Pancreas (tissue), 10 donors: ENCODE measurements at places on chromosomes 6 and 20. TPM values are rescaled to one million over a fixed set of nuclear protein-coding genes. Genes with fewer than 3 reads are reported as not detected.
A peak's percentile ranks its signal among the peaks of the same experiment; 100 is the strongest.

DNA sequence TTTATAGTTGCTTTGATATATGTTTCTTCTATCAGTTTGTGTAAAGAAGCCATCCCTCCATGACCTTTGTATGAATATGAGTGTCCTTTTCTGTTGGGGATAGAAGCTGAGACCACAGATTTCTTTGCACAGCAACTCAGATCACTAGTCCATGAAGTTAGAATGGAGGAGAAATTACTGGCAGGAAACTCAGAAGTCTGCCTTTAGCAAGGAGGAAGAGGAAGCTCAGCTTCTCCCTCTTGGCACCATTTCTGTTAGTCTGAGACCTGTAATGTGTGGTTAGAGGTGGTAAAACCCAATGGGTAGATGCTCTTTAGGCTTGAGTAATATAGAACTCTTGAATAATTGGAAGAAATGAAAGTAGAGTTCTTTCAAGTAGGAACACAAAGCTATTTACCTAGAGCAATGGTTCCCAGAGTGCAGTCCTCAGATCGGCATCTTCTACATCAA lies 995.3 kb upstream of the FLRT3 start:
- no peaks in the 10 kb centered on the region for H3K27me3 ChIP-seq
- H3K4me3 ChIP-seq = no peak overlapping the region
- no peak overlapping the region for H3K27ac ChIP-seq
- H3K4me1 ChIP-seq = no peaks in the 10 kb centered on the region
- no peaks in the 10 kb centered on the region for H3K36me3 ChIP-seq

Gene ECI2
- 68.5 TPM for total RNA-seq

DNA sequence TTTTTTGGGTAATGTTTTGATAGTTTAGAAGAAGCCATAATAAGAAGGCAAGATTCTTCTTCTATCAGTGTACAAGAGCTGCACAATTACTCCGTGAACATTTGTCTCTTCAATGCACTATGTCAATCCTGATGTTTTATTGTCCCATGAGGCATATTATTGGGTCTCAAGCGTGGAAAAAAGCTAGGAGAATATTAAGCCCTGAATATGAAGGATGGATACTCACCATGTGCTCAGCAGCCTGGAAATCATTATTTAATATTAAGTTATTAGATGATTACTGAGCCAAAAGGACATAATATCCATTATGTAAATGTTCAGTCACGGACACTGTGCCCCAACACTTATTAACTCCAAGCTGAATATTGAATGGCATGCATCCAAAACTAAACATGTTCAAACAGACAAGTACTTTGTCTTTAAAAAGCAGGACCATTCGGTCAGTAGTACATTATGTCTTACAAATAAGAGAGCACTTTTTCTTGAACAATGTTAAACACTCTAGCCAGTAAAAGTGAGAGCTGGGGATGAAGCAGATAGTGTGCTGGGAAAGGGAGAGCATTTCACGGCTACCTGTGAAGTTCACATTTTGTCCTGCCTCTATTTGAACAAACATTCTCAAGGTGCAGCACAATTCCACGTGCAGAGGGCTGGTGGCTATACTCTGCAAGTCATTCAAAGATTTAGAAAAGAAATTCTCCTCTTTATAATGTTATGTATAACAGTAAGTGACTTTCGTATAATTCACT lies 70.6 kb upstream of the CNR1 start:
- DNase-seq = no peak
- no peaks in the 10 kb centered on the region for H3K36me3 ChIP-seq
- H3K4me3 ChIP-seq = no peak overlapping the region
- H3K4me1 ChIP-seq = no peaks in the 10 kb centered on the region

GRCh38 chr6:110547266-110547964 lies 71.0 kb upstream of the SLC22A16 start:
- no peak for DNase-seq
- H3K4me3 ChIP-seq = no peak overlapping the region
- H3K36me3 ChIP-seq = no peaks in the 10 kb centered on the region
- no peaks in the 10 kb centered on the region for H3K27me3 ChIP-seq

Gene HSPA1L
- 0.64 TPM for total RNA-seq

DNA sequence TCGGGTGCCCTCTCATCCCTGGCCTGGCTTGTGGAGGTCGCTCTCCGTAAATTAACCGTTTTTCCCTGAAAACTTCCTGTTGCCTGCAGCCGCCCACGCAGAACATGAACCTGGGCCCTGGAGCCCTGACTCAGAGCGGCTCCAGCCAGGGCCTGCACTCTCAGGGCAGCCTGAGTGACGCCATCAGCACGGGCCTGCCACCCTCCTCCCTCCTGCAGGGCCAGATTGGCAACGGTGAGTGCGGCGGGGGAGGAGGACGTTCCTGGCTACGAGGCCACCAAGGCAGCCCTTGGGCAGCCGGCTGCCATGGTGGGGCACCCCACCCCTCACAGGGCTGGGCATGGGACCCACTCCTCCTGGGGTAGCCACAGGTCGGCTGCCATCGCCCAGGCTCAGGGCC lies 17.8 kb downstream of the SS18L1 start:
- H3K4me3 ChIP-seq = no peak overlapping the region
- no peaks in the 10 kb centered on the region for H3K36me3 ChIP-seq
- DNase-seq = no peak
- H3K4me1 ChIP-seq = no peaks in the 10 kb centered on the region
- H3K27ac ChIP-seq = no peak overlapping the region
- no peaks in the 10 kb centered on the region for H3K27me3 ChIP-seq

- H3K4me1 ChIP-seq = no peaks in the 10 kb centered on the region
- H3K36me3 ChIP-seq = no peaks in the 10 kb centered on the region
- no peak for DNase-seq
- H3K4me3 ChIP-seq = no peak overlapping the region
- H3K27me3 ChIP-seq = no peaks in the 10 kb centered on the region
Measured at GRCh38 chr6:8678466-8678865, 243.1 kb upstream of the SLC35B3 start.

DNA sequence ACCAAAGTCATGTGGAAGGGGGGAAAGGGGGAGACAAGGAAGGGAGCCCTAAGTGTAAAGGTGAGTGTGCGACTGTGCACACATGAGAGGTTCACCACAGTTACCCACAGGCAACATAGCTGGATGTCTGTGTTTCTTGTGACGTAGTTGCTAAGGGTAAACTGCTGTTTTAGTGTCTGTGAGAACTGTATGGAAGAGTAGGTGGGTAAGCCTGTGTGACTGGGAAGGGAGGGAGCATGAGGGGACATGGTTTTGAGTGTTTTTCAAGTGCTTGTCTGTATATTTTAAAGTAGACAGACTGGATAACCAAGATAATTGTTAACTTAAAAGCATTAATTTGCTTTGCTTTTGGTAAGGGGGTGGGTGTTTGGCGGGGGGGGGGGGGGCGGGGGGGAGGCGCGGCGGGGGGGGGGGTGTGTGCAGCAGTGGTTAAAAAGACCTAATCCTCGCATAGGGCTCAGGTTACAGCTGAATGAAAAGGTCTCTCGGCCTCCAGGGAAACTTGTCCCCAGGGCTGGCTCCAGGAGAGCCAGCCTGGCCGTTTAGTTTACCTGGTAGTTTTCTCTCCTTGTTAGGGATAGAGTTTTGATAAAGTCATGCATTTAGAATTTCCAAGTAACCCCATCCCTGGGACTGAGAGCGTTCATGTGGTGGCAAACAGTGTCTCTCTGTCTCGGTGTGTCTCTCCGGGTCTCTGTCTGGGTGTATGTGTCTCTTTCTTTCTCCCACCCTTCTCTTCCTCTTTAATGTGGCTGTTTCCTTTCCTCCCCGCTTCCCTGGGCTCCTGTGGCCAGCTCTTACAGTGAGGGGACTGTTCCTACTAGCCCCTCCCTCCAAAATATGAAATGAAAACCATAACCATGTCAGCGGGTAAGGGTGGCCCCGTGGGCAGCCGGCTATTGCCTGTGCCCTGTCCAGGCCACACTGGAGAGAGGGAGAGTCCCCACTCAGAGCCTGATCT lies 3.4 kb downstream of the SCUBE3 start:
- peaks cover 11% of the 10 kb centered on the region for H3K27me3 ChIP-seq
- no peaks in the 10 kb centered on the region for H3K4me1 ChIP-seq
- H3K27ac ChIP-seq = no peak overlapping the region
- H3K4me3 ChIP-seq = no peak overlapping the region
- DNase-seq = no peak
- H3K36me3 ChIP-seq = no peaks in the 10 kb centered on the region

GRCh38 chr20:8200220-8200619 lies 68.2 kb downstream of the PLCB1 start:
- no peak overlapping the region for H3K27ac ChIP-seq
- H3K27me3 ChIP-seq = no peaks in the 10 kb centered on the region
- H3K4me3 ChIP-seq = no peak overlapping the region

Gene MDFI
- total RNA-seq = 0.46 TPM

Gene DEF6
- total RNA-seq = 13.4 TPM

- no peaks in the 10 kb centered on the region for H3K27me3 ChIP-seq
- H3K27ac ChIP-seq = no peak overlapping the region
- peak overlapping the region; percentile 33 for H3K4me3 ChIP-seq
- no peak for DNase-seq
- H3K4me1 ChIP-seq = no peaks in the 10 kb centered on the region
Measured at GRCh38 chr6:27130668-27131428, 116.7 kb upstream of the PRSS16 start.

DNA sequence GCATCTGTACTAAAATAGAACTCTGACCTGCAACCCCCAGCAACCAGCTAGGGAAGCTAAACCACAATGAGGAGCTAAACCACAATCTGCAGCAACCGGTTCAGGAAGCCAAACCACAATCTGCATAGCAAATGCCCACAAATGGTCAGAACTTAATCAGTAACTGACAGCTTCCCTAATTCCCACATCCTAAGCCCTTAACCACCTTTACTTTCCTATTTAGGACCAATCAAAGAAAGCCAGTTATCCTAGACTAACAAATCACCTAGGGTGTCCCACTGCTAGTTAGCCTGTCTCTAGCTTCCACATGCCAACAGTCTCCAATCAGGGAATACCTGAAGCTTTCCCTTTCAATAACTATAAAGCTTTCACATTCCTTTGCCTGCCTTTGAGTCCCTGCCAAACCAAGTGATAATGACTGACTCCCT lies 424.6 kb upstream of the PTCHD4 start:
- no peak for DNase-seq
- no peaks in the 10 kb centered on the region for H3K4me1 ChIP-seq
- no peaks in the 10 kb centered on the region for H3K27me3 ChIP-seq
- H3K4me3 ChIP-seq = no peak overlapping the region
- no peak overlapping the region for H3K27ac ChIP-seq

Gene GPR6
- not detected for total RNA-seq
